ENCODE measurements at places on chromosomes 11 and 22.

- peak; percentile 55 for DNase-seq
Observed at GRCh38 chr11:75174781-75175370, 24.0 kb downstream of the SLCO2B1 start.

- DNase-seq = no peak
Observed at GRCh38 chr11:68381716-68382115, 69.3 kb downstream of the LRP5 start.

- DNase-seq = peak; percentile 90
Observed at GRCh38 chr22:45435544-45436139, 22.1 kb downstream of the RIBC2 start.

DNA sequence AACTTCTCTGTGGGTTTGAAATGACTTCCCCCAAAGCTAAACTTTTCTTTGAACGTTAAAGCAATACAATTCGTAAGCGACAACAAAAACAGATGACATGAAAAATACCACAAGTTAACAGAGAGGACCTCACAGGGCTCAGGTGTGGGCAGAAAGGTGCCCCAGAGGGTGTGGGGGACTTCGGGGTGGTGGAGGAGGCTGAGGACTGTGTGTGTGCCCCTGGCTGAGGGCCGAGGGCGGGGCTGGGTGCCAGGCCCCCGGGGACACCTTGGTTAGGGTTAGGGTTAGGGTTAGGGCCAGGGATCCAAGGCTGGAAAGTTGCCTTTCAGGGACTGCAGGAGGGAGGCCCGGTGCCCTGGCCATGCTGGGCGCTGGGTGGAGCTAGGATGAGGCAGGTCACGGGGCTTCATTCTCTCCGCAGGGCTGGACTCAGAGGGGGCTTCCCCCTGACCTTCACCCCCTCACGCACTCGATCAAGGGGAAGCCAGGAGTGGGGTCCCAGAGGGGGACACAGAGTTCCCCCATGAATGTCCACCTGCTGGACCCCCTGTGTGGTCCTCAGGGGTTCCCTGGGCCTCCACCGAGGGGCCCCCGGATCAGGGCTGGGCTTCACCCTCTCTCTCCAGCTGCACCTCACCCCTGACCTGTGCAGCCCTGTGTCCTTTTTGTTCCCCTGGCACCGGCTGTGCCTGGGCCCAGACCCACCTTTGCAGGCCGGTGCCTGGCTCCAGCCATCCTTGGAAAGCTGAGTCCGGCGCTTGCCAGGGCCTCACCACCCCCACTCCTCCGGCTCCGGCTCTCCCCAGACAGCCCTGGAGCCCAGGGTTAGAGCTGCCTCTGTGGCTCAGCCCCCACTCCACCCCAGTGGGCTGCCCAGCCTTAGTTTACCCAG lies 7.0 kb downstream of the TNNI2 start:
- DNase-seq = no peak

- DNase-seq = no peak
Observed at GRCh38 chr11:74272276-74272675, 39.2 kb downstream of the P4HA3 start.

DNA sequence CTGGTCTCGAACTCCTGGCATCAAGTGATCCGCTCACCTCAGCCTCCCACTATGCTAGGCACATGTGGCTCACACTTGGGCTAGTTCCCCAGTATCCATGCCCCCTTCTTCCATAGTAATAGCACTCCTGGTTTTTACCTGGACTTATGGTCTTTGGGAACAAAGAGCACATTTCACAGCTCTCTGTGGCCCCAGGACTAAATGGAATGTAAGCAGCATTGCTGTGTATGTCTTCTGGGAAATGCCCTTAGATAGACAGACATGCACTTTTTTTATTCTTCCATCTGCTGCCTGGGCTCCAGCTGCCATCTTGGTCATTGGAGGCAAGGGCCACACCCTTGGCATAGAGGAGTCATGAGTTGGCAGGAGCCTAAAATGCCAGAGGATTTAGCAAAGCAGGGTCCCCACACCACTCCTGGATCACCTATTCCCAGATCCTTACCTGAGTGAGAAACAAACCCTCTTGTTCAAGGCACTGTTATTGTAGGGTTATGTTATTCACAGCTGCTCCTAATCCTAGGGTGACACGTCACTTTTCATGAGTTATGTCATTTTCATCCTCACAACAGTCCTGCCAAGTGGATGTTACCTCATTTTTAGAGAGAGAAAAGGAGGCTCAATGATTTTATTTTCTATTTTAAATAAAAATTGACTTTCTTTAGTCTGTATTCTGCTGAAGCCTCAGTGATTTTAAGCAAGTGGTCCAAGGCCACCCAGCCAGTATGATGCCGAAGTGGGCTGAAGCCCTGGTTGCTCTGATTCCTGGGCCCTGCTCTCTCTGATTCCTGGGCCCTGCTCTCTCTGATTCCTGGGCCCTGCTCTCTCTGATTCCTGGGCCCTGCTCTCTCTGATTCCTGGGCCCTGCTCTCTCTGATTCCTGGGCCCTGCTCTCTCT lies 15.7 kb upstream of the GDPD5 start:
- no peak for DNase-seq

GRCh38 chr11:10414659-10415058 lies 40.4 kb upstream of the AMPD3 start:
- DNase-seq = peak; percentile 81

- no peak for DNase-seq
Observed at GRCh38 chr11:130202009-130202817, 42.6 kb downstream of the ST14 start.

DNA sequence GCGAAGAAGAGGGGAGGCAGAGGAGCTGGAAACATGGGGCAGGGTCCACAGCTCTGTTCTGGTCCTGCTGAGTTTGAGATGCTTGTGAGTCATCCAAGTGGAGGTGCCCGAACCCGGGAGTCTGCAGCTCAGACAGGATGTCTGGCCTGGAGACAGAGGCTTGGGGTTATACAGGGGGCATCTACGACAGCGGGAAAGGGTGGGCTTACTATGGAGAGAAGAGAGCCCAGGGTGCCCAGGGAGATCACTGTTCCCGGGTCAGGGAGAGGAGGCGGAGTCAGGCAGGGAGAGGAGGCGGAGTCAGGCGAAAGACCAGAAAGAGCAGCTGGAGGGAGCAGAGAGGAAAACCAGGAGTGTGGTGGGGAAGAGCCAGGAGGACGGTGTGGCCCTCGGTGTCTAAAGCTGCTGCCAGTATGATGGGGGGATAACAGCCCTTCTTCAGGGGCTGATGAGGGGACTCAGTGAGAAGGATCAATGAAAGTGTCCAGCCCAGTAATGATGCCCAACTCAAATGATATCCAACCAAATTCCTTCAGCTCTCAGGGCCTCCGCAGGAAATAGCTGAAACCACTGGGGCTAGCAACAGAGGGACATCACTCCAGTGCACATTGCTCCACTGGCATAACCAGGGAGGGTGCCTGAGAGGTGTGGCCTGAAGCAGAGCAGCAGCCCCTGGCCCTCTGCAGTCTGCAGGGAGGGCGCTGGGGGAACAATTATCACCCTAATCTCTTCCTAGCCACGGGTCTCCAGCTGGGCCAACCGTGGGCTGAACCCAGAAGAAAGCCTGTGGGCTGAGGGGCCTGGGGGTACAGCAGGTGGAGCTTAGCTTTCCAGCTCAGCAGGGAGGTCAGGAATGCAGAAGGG lies 2.6 kb upstream of the LTBP3 start:
- DNase-seq = peak; percentile 76
